Fibroblast of lung (primary cell): ENCODE measurements at places on chromosomes 6 and 20.
A peak's percentile ranks its signal among the peaks of the same experiment; 100 is the strongest.

DNA sequence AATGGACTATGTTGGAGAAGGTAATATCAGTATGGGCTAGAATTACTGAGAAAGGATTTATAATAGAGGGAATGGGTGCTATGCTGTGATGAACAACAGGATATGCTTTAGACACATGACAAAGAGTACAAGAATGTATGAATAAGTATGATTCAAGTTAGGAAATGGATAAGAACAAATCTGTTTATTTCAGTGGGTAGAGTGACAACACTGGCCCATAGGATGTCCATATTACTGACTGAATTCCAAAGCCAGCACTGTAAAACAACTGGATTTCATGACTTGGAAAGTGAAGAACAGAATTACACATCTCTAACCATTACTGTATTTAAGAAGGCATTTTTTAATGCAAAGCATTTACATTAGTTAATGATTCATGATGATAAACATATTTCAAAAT is 35.9 kb downstream of the EPM2A start:
- peak; percentile 82 for DNase-seq

- no peak for DNase-seq
Observed at GRCh38 chr20:50565383-50565782, 55.2 kb downstream of the PTPN1 start.

DNA sequence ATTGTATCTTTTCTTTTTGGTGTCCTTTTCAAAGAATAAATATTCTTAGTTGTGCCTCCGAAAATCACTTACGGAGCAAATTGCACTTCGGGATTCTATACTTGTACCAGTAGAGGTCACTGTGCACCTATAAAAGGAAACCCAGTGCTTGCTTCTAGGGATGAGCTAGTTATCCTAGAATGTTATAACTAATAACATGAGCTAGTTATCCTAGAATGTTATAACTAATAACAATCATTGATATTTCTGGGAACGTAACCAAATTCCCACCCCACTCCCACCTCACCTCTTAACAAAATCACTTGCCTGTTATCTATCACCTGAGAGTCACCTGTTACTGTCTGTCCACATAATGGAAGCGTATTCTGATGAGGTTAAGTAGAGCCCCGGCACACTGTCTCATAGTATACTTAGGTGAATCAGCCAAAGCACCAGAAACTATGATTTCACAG is 126.9 kb upstream of the TIAM2 start:
- DNase-seq, result peak; percentile 74

GRCh38 chr6:3334555-3334954 is 75.8 kb downstream of the PSMG4 start:
- no peak for DNase-seq

DNA sequence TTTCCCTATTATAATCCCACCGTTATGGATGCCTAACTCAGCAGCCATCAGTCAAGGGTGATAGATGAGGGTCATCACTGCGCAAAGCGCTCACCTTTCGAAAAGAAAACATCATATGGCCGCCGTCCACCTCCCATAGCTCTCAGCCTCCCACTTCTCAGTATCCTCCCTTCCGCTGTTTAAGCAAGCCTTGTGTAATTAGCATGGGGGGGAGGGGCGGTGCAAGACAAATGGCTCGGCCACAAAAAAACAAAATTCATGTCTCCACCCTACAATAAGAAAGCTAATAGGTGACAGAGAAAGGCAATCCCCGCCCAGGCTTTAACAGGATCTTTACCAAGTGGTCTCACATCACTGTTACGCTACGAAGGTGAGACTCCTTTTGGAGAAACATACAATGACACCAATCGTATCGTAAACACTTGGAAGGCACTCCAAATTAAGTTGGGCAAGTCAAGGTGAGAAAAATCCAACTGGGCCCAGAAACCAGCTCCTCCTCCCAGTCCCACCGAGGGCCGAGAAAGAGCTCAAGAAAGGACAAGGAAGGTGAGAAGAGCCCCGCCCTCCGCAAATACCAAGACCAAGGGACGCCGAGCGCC is 645 bp downstream of the DDX39B start:
- peak; percentile 48 for DNase-seq

DNA sequence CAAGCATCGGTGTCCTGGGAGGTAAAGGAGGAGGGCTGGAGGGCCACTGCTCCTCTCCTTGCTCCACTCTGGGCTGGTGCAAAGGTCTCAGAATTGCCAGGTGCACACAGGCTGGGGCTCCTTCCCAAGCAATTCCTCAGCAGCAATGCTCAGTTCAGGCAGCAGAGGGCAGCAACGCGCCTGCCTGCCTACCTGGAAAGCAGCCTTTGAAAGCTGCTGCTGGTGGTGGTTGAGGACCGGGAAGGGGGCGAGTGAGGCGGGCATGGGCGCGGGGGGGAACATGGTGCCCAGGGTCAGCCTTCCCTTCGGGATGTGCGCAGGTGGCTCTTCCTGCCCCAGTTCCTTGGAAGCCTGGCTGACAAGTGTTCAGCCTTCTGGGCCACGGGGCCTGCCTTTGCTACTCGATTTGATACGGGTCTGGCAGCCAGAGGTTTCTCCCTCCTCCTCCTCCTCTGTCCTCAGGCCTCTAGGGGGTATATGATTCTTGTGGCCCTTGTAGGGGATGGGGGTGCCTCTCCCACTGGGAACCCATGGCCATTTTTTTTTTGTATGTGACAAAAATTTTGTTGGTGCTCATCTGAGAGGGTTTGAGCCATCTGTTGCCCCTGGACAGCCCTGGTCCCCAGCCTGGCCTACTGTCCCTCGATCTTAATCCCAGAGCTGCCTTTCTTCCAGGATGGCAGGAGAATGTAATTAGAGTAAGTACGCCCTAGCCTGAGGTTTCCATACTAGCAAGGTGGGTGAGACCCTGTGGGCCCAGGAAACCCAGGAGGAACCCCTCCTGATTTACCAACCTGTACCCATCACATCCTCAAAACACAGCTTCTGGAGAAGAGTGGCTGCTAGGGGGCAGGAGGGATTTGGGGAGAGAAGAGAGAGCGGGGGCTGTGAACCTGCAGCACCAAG is 20.1 kb downstream of the MRPS18A start:
- DNase-seq, result peak; percentile 67

- DNase-seq, result peak; percentile 34
Observed at GRCh38 chr6:111210194-111210728, 123.0 kb downstream of the SLC16A10 start.

- DNase-seq, result peak; percentile 65
Observed at GRCh38 chr6:100479179-100480035, 14.7 kb upstream of the SIM1 start.

DNA sequence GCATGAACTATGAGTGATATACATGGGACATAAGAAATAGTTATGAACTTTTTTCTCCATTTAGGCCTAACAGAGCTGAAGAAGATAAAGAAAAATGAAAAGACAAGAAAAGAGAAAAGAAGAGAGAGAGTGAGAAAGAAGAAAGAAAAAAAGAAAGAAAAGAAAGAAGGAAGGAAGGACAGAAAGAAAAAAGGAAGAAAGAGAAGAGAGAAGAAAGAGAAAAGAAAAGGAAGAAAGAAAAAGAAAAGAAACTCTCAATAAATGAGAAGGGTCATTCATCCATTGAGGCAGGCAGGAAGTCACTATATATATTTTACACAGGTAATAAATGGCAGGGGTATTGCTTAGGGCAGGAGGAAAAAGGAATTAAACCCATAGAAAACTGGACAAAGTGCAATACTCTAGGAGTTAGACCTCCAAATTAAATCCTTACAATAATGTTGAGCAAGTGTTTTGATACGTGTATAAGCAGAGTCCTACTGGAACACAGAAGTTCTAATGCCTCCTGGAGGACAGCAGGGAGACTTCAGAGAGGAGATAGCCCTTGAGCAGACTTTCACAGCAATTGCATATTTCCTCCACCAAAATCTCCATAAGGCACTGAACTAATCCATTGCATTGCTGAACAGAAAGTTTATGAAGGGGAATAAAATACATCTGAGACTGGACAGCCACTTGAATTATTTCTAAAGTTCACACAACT is 86.4 kb upstream of the TENT5A start:
- no peak for DNase-seq

DNA sequence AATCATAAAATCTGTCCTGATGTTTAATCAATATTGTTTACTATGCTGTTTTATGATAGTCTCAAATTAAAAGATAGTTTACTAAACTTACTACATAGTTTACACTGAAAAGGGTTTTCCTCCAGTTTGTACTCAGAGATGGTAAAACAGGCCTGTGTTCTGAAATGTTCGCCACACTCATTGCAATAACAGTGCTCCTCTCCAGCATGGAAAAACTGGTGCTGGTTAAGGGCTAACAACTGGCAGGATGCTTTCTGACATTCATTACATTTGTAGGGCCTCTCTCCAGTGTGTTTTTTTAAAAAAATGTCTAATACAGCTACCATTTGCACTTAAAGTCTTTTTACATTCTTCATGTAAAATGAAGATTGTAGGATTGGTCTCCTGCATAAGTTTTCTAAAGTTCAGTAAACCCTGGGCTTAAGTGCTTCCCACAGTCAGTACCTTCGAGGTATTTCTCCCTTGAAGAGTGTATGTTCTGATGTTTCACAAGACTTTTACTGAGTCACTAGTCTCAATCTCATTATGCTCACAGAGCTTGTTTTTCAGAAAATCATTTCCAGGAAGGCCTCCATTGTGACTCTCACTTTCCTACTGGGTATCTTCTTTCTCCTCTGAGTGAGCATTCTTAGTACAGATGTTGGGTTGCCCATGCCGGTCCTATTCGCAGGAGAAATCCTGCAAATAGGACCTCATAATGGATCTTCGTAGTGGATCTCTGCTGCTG is 8.7 kb upstream of the ZSCAN12 start:
- DNase-seq, result no peak

DNA sequence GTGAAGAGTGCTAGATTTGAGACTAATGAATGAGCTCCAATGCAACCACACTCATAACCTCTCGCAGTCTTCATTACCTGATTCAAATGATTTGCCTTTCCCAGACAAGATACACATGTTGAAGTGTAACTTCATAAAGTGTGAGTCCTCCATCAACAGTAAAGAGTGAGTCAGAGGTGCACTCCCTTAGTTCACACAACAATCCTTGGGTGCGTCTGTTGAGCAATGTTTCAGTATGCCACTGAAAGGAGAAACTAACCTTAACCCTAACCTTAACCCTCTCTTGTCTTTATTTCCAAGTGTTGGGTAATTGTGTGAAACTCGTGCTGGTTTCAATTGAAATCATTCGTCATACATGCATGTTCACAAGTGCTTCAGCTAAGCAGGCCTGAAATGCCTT is 21.0 kb upstream of the RIN2 start:
- DNase-seq, result peak; percentile 75

DNA sequence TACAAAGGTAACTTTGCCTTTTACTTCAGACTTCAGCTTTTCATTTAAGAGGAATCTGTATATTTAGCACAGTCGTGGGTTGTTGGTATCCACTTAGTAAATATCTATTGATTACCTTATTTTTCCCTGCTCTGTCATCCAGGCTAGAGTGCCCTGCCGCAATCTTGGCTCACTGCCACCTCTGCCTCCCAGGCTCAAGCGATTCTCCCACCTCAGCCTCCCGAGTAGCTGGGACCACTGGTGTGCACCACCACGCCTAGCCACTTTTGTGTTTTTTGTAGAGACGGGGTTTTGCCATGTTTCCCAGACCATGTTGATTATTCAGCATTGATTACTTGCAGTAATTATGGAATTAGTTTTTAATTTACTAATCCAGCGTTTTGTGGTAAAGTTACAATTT is 41.3 kb downstream of the MACROD2 start:
- DNase-seq, result no peak

DNA sequence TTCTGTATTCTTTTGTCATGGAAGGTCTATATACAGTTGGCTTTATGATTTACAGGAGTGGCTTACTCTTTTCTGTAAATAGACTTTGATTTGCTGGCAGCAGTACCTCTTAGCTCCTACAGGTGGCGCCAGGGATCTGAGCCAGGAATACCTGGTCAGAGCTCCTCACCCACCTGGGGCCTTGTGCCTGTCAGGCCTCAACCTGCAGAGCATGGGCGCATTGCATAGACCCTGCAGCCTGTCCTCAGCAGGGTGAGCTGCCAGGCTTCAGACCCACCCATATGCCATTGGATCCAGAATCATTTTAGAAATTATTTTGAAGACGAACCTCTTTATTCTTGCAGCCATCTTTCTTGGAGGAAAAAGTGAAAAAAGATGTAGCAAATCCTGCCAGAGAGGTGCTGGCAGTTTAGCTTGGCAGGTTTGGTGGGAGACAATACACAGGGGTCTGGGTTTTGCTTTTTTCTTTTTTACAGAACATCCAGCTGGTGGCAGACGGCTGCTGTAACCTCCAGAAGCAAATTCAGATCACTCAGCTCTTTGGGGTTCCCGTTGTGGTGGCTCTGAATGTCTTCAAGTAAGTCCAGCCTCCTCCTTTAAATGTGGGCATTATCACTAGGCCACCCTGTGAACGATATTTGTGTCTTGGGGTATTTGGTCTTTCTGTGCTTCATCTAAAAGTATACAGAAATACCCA is 149.1 kb downstream of the MTHFD1L start:
- peak; percentile 49 for DNase-seq

DNA sequence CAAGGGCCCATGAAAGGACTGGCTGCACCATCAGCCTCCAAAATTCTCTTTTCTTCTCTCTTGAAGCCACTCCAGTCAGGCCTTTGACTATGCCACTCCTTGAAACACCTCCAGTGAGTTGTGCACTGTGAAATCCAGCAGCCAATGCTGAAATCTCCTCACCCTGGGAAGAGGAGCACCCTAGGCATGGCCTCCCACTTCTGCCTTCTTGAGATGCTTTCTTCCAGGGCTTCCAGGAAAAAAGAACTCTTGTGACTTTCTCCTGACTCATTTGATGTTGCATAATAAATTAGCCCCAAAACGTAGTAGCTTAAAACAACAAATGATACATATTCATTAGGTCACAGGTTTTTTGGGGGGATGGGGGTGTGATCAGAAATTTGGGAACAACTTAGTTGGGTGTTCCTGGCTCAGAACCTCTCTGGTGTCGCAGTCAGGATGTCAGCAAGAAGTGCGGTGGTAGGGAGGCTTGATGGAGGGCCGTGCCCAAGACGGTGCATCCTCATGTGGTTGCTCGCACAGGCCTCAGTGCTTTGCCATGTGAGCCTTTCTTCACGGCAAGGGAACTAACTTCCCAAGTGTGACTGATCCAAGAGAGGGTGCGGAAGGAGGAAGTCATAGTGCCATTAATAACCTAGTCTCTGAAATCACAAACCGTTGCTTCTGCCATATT is 12.1 kb downstream of the NCR2 start:
- DNase-seq, result no peak

- DNase-seq, result no peak
Observed at GRCh38 chr6:27754408-27754782, 157.8 kb downstream of the OR2B2 start.

DNA sequence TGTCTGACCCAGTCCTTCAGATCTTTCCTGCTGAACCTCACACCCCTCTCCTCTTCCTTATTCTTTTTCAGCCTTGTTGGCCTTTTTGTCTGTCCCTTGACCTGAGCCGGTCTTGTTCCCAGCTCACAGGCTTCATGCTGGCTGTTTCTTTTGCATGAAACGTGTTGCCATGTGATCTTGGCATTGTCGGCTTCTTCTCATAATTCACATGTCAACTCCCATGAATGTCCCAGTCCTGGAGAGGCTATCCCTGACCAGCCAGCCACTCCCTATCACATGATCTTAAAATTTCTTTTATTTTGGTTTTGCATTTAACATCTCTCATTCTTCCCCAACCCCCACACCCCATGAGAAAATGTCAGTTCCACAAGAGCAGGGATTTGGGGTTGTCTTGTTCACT is 131.2 kb upstream of the TSHZ2 start:
- DNase-seq, result no peak
